RCC 7860 (cell line): ENCODE measurements at places on chromosomes 12 and 14.

DNA sequence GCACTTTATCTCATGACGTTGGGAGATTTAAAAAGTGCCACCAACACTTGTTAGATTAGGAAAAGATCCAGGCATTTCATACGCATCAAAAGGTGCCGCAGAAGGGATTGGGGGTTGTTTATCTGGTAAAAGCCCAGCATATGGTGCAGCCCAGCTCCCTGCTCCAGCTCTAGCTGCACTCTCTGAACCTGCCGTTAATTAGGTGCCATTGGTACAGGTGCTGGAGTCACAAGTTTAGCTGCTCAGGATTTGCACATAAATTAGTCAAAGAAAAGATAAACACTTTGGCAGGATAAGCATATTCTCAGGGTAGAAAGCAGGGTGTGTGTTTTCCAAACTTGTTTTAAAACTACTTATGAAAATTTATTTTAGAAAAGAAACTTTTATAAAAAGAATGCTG, 932.6 kb upstream of the TMEM132C start:
- DNase-seq, result no peak

DNA sequence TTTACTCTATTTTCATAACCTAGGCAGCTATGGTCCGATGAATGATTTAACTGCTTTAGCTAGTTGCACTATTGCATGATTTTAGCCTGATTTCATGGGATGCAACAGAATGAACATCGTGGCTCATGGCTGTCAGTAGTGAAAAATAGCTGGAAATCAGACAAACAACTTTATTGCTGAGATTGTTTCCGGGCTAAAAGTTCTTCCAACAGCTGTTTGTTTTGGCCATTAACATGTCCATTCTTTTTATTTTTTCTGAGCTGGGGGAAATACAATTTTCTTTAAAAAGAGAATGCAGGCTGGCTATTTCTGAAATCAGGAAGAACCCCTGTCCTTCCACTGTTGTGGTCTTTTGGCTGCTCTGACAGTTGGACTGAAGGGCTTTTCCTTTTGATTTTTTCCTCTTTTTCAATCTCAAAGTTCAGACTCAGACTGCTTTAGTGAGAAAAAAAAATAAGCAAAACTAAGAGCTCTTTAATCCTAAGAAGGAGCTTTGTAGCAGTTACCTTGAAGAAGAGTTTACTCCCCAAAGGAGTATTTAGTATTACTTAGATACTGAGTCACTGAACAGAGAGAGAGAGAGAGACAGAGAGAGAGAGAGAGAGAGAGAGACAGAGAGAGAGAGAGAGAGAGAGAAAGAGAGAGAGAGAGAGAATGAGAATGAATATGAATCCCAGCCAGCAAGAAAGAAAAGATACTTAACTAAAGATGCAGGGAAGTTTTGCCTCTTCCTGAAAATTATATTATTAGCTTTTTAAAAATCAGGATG, at the start of gene NAV3:
Gene NAV3, plus strand, starts transcription at position 312 of the 769 bp plus-strand sequence. CDS start 568 bp downstream, outside the sequence.
- DNase-seq, result no peak

DNA sequence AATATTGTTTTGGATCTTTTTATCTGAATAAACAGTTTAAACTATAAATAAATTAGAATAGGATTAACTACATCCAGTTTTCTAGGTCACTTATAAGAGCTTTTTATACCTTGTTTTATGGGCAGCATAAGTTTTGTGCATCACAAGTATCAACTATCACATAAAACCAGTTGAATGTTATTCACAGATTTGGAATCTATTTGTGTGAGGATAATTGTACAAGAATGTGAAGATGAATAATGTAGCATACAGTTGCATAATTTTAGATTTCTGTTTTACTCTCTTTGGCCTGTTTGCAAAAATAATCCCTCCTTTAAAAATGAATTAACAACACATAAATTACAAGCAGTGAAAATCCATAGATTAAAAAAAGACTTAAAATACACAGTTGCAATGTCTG, 88.8 kb downstream of the SCFD1 start:
- DNase-seq, result no peak

- DNase-seq, result no peak
These were observed 14.1 kb upstream of the GPRC5A start for GRCh38 chr12:12877153-12877768.

DNA sequence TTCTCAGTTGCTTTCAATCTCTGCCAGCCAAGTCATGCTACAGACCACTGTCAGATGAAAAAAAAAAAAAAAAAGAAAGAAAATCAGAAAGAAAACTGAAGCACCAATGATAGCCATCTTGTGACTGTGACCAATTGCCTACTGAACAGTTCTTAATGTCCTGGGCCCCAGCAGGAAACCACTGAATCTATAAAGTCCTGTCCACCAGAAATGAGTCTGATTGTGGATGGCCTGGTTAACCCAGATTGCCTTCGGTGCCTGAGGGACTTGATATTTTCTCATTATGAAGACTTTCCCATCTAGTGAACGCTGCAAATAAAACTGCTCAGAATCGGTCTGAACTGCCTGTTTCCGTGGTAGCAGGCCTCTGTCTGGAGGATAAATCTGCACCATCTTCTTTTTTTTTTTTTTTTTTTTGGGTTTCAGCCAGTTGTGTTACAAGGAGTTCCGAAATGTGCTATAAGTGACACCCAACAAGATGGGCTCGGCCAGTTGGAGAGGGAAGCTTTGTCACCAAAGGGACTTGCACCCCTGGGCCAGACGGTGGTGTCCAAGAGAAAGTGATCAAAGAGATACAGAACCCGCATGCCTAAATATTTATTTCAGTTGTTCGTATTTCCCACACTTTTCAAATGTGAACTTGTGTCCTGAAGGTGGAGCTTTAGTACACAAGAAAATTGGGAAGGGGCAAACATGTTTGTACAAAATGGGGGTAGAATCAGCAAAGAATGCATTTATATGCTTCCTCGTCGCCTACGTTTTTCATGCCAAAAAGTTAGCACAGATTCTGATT, 3.0 kb upstream of the PLXNC1 start:
- no peak for DNase-seq

DNA sequence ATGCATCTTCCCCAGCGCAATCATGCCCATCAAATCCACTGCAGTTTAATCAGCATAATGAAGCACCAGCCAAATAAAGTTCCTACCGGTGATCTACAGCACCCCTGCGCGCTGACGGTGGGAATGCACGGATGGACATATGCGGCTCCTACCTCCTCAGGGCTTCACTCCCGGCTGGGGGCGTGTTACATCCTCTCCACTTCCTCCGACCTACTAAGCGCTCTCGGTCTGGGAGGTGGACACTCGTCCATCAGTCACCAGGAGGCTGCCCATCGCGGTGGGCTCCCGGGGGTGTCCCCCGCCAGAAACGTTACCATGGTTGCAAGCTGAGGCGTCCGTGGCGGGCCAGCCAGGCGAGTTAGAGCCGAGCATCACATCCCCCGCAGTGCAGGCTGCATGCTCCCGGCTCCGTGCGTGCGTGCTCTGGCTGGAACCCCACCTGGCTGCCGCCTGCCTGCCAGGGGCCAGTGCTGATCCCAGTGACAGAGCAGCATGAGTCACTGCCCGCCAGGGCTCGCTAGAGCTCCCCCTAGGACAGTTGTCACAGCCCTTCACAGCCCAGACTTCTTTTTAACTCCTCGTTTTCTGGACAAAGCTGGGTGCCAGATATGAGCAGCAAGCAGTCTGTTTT, 73.0 kb downstream of the CIT start:
- DNase-seq, result peak; percentile 67

- DNase-seq, result no peak
These were observed 566.1 kb downstream of the BCL11B start for GRCh38 chr14:98705871-98706300.

GRCh38 chr12:2288471-2288870, 235.7 kb downstream of the CACNA1C start:
- no peak for DNase-seq
